ENCODE measurements at places on chromosomes 4 and X.
A peak's percentile ranks its signal among the peaks of the same experiment; 100 is the strongest.

DNA sequence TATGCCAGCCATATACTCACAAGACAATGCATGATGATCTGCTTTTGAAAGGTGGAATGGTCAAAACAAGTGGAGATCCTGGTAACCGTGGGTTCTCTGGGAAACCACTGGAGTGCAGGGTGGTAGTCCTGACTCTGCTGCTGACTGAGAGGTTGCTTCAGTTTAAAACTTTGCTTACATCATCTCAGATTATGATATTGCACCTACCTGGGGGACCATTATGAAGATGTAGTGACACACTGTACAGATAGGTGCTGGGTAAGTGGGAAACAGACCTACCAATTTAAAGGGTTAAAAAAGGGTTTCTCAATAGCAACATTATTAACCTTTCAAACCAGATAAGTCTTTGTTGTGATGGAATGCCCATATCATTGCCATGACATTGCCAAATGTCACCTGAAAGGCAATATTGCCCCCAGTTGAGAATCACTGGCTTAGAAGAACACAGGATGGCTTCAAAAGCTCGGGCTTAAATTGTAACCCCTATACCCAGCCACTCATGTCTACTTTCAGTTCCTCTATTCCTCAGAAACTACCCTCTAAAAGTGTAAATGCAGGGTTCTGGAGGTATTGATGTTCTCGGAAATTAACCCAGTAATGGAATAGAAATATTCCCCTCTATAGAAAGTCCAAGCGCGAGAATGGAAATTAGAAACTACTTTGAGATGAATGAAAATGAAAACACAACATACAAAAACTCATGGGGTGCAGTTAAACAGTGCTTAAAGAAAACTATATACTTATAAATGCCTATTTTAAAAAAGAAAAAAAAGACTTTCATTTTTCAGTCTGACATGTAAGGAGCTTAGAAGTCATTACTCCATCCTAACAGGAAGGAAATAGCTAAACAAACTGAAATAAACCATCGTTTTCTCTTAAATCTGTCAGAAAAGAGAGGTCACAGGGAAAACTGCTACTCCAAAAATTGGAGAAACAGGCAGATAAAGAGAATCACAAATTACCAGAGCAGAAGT is 65.8 kb downstream of the ARHGEF6 start:
- no peak for DNase-seq

DNA sequence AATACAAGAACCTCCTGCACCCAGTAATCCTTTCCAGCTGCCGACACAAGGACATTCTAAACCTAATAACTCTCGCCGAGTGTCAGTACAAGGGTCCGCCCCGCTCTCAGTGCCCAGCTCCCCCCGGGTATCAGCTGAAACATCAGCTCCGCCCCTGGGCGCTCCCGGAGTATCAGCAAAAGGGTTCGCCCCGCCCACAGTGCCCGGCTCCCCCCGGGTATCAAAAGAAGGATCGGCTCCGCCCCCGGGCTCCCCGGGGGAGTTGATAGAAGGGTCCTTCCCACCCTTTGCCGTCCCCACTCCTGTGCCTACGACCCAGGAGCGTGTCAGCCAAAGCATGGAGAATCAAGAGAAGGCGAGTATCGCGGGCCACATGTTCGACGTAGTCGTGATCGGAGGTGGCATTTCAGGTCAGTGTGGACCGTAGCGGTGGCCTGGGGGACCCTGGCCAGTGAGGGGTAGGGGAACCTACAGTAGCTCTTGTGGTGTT is at the start of gene MAOA:
MAOA (plus strand) TSS at position 295 of the 490 bp plus-strand sequence; CDS start at position 338, 43 bp downstream.
- DNase-seq: peak; percentile 23

- DNase-seq: no peak
These were observed 137.8 kb upstream of the HS3ST1 start for GRCh38 chr4:11566444-11567022.

- DNase-seq: no peak
These were observed 31.6 kb upstream of the MAML3 start for GRCh38 chr4:140185412-140186081.

Measured in caudate nucleus (tissue), 63 donors.